ENCODE measurements at places on chromosomes 16 and 17.

DNA sequence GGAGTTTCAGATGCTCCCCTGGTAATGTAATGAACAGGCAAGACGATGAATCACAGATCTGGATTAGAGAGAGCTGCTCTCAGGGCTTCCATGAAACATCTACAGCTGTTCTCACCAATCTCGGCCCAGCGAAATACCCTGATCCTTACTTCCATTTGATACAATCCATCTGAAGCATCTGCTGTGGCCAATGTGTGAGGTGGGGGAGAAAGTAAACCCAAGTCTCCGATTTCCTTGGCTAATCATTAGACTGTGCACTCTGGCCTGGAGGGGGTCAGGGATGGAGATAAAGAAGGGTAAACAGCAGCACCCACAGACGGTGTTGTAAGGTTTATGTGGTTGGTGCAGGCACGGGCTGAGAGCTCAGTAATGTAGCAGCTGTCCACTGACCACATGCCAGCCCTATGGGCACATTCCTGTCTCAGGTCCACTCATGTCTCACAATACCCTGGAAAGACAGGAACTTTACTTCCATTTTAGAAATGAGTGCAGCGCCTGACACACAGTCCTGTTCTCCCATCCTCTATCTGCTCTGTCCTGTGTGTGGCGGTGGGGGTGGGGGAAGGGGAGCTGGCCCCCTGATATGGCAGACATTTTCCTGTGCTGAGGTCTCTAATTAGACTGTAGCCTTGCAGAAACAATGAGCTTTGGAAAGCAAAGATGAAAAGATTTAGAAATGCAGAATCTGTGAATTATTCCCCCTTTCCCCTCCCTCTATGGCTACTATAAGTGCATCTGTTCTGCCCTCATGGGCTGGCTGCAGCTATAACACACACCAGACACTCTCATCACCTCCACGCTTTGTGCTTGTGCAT is 48.3 kb upstream of the ERN1 start:
- no peaks in the 10 kb centered on the region for H3K27me3 ChIP-seq
- DNase-seq = no peak
- no peak overlapping the region for H3K4me3 ChIP-seq
- H3K27ac ChIP-seq = no peak overlapping the region
- peaks cover 2% of the 10 kb centered on the region for H3K4me1 ChIP-seq

GRCh38 chr17:81000631-81001357 is 9.2 kb downstream of the CHMP6 start:
- H3K4me1 ChIP-seq = peaks cover 16% of the 10 kb centered on the region
- DNase-seq = no peak
- H3K27ac ChIP-seq = no peak overlapping the region
- peaks cover 17% of the 10 kb centered on the region for H3K27me3 ChIP-seq
- H3K4me3 ChIP-seq = no peak overlapping the region

DNA sequence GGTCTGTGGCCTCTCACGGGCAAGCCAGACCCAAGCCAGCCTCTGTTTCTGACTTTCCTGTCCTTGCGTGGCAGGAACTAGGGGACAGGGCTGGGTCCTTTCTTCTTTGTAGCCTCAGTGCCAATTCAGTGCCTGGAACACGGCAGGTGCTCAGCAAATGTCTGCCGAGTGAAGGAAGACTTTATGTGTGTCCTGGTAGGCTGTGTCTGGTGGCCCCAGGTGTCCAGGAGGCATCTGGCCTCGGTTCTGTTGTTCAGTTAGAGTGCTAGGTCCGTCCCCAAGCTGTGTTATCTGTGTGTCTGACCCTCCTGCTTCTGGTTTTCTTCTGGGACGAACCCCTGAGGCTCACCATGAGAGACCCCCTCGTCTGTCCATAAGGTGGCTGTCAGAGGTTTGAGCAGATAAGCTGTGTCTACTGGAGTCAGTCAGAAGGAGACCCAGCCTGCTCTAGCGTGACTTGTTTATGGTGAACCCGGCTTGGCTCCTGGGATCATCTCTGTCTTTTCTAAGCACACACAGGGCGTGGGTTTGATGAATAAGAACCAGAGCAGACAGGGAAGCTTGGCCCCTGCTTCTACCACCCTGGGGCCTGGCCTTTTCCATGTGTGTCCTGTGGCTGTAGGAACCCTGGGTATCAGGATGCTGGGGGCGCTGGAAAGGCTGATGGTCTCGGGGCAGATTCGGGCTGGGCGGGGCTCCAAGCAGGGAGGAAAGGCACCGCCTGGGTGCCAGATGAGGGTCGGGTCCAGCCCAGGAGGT is 39.3 kb downstream of the ENGASE start:
- H3K36me3 ChIP-seq = no peaks in the 10 kb centered on the region
- no peak overlapping the region for H3K4me3 ChIP-seq
- H3K4me1 ChIP-seq = no peaks in the 10 kb centered on the region
- no peak for DNase-seq
- no peaks in the 10 kb centered on the region for H3K27me3 ChIP-seq

- H3K4me3 ChIP-seq = no peak overlapping the region
- no peaks in the 10 kb centered on the region for H3K36me3 ChIP-seq
- H3K27ac ChIP-seq = no peak overlapping the region
- DNase-seq = no peak
- H3K27me3 ChIP-seq = peaks cover 6% of the 10 kb centered on the region
Measured at GRCh38 chr16:82242201-82242600, 72.2 kb upstream of the MPHOSPH6 start.

- H3K36me3 ChIP-seq = no peaks in the 10 kb centered on the region
- peaks cover 65% of the 10 kb centered on the region for H3K4me1 ChIP-seq
- peak; percentile 48 for DNase-seq
- H3K4me3 ChIP-seq = no peak overlapping the region
- H3K27me3 ChIP-seq = peaks cover 73% of the 10 kb centered on the region
Measured at GRCh38 chr17:7440834-7441195, 1.5 kb downstream of the FGF11 start.

All from CD4-positive, alpha-beta T cell (primary cell).